ENCODE measurements at places on chromosomes 1 and 21. TPM values are rescaled to one million over a fixed set of nuclear protein-coding genes. Genes with fewer than 3 reads are reported as not detected.

LCE1D gene
- polyA plus RNA-seq: not detected

SPRR2G gene
- polyA plus RNA-seq: not detected

LHX8 gene
- not detected for polyA plus RNA-seq

KCNJ9 gene
- polyA plus RNA-seq: not detected

MYOM3 gene
- not detected for polyA plus RNA-seq

ENTREP3 gene
- 27.9 TPM for polyA plus RNA-seq

KRTAP11-1 gene
- polyA plus RNA-seq: not detected

ANGPTL3 gene
- polyA plus RNA-seq: not detected

CAMTA1 gene
- polyA plus RNA-seq: 52.0 TPM

GPR52 gene
- polyA plus RNA-seq: not detected

TRAF3IP3 gene
- 0.12 TPM for polyA plus RNA-seq

EPS8L3 gene
- polyA plus RNA-seq: not detected

ICOSLG gene
- 0.09 TPM for polyA plus RNA-seq

FAM72C gene
- 1.4 TPM for polyA plus RNA-seq

TPTE gene
- polyA plus RNA-seq: not detected

KDF1 gene
- polyA plus RNA-seq: not detected

PADI4 gene
- not detected for polyA plus RNA-seq

RAB3B gene
- polyA plus RNA-seq: 33.6 TPM

DONSON gene
- polyA plus RNA-seq: 17.2 TPM

PGBD5 gene
- 0.37 TPM for polyA plus RNA-seq

LAMC1 gene
- 223 TPM for polyA plus RNA-seq

S100A1 gene
- 0.59 TPM for polyA plus RNA-seq

MACF1 gene
- polyA plus RNA-seq: 56.3 TPM

HHAT gene
- 1.7 TPM for polyA plus RNA-seq

SYCP1 gene
- polyA plus RNA-seq: not detected
